ENCODE measurements at places on chromosomes 5 and 9. TPM values are rescaled to one million over a fixed set of nuclear protein-coding genes. Genes with fewer than 3 reads are reported as not detected.
A peak's percentile ranks its signal among the peaks of the same experiment; 100 is the strongest.

TMEM174 gene
- not detected for total RNA-seq

PCDHGA3 gene
- total RNA-seq: not detected

GDA gene
- not detected for total RNA-seq

HMMR gene
- total RNA-seq: 75.7 TPM

KIAA1191 gene
- 50.5 TPM for total RNA-seq

ADAM19 gene
- 309 TPM for total RNA-seq

ZFP2 gene
- total RNA-seq: 0.15 TPM

GRCh38 chr9:89815903-89816573 is 211.2 kb downstream of the GADD45G start:
- peaks cover 31% of the 10 kb centered on the region for H3K27me3 ChIP-seq
- peaks cover 18% of the 10 kb centered on the region for H3K4me1 ChIP-seq
- H3K36me3 ChIP-seq: no peaks in the 10 kb centered on the region

- no peak overlapping the region for H3K27ac ChIP-seq
- no peak for DNase-seq
- H3K36me3 ChIP-seq: no peaks in the 10 kb centered on the region
These were observed 5.7 kb downstream of the EDIL3 start for GRCh38 chr5:84378961-84379360.

DNA sequence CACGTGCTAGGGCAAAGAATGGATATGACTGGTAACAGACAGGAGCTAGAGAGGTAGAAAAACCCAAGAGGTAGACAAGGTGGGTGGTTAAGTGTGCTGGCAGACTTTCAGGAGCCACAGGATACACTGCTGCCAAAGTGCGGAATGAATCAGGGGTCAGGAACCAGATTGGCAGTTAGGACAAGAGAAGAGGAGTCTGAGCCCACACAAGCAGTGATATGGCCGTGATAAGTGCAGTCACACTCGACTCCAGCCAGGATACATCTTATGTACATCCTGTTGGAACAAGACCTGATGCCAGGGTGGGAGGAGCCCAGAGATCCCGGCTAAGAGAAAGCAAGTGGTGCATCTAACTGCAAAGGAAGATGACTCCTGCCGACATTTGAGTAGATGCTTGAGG is 10.0 kb downstream of the SLIT3 start:
- H3K4me1 ChIP-seq: no peaks in the 10 kb centered on the region
- no peak overlapping the region for H3K27ac ChIP-seq
- DNase-seq: no peak
- H3K4me3 ChIP-seq: no peak overlapping the region
- no peaks in the 10 kb centered on the region for H3K36me3 ChIP-seq

DNA sequence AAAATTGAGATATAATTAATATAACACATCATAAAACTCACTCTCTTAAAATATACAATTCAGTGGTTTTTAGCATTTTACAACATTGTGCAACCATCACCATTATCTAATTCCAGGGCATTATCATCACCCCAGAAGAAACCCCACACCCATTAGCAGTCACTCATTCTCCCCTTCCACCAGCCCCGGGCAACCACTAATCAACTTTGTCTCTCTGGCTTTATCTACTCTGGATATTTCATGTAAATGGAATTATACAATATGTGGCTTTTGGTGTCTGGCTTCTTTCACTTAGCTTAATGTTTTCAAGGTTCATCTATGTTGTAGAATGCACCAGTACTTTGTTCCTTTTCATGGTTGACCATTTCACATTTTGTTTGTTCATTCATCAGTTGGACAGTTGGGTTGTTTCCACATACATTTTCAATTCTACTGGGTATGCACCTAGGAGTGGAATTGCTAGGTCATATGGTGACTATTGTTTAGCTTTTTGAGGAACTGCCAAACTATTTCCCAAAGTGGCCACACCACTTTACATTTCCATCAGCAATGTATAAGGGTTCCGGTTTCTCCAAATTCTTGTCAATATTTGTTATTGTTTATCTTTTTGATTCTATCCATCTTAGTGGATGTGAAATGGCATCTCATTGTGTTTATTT is 62.4 kb downstream of the MARCHF3 start:
- peaks cover 2% of the 10 kb centered on the region for H3K27me3 ChIP-seq
- H3K4me1 ChIP-seq: peaks cover 15% of the 10 kb centered on the region
- DNase-seq: no peak
- no peaks in the 10 kb centered on the region for H3K36me3 ChIP-seq
- H3K27ac ChIP-seq: no peak overlapping the region

- no peaks in the 10 kb centered on the region for H3K4me1 ChIP-seq
- DNase-seq: no peak
- H3K27me3 ChIP-seq: peaks cover 8% of the 10 kb centered on the region
- no peak overlapping the region for H3K27ac ChIP-seq
These were observed 118.1 kb upstream of the CCDC112 start for GRCh38 chr5:115414406-115415142.

DNA sequence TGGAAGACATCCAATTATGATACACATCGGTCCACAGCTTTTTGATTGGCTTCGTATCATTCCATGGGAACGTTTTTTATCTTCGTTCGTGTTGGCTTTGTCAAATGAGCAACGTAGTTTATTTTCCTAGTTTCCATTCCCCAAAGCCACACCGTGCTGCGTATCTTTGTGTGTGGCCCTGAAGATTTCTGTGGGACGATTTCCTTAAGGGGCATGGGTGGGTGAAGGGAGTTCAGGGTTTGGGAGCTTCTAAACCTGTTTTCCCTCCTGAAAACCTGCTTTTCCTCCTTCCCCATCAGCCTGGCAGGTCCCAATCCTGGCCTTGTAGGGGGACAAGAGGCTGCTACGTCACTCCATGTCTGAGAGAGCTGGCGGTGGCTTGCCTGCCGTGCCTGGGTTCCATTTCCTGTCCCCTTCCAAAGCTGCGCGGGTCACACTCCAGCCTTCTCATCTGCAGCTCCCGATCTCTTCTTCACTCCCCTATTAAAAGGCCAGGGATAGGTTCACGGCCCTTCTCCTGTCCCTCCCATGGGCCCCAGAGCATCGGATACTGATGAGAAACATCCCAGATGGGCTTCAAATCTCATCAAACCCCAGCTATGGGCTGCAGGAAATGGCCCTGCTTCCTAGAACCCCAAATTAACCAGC is 23.5 kb upstream of the ASS1 start:
- no peaks in the 10 kb centered on the region for H3K36me3 ChIP-seq
- H3K27ac ChIP-seq: no peak overlapping the region
- peaks cover 4% of the 10 kb centered on the region for H3K27me3 ChIP-seq
- DNase-seq: no peak
- no peak overlapping the region for H3K4me3 ChIP-seq

GRCh38 chr5:113172231-113172826 is 195.7 kb downstream of the DCP2 start:
- no peak for DNase-seq
- H3K27me3 ChIP-seq: no peaks in the 10 kb centered on the region

DNA sequence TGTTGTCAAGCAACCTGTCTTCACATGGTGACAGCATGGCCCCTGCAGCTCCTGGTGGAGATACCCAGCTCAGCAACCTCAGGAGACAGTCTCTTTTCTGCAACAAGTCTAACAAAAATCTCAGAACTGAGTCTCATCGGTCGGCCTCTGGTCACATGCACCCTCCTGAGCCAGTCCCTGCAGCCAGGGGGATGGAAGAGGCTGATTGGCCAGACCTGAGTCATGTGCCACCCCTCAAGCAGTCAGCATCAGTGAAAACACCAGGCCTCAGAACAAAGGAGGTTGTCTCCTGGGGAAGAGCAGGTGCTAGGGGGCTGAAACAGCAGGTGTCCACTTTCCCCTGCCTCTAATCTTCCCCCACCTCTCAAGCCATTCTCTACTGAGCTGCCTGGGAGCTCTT is 54.4 kb downstream of the SMIM23 start:
- no peak for DNase-seq
- no peak overlapping the region for H3K4me3 ChIP-seq
- H3K36me3 ChIP-seq: no peaks in the 10 kb centered on the region
- no peaks in the 10 kb centered on the region for H3K4me1 ChIP-seq
- H3K27ac ChIP-seq: no peak overlapping the region
- H3K27me3 ChIP-seq: no peaks in the 10 kb centered on the region

DNA sequence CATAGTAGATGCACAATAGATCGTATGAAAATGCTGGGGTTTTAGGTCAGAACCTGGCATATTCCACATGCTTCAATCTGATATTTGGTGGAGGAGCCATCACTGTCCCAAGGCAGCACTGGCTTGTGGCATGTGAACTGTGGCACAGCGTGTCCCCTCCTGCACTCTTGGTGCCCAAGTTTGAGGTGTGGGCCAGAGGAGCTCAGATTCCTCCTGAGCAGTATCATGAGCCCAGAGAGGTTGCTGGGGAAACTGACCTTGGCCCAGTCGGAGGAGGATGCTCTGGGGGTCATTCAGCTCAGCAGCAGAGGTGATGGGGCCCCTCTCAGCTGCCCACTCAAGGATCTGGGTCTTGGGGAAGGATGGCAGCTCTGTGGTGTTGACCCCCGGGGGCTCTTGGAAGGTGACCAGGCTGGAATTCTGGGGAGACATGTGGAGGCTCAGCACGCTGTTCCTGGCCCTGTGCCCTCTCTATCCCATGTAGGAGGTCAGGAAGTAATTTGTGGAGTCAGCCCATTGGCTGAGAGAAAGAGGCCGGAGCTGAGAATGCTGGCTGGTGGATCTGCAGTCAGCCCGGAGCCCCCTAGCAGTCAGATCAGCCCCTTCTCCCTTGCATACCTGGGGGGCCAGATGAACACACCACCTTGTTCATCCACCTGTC is 23.7 kb downstream of the FPGS start:
- H3K4me1 ChIP-seq: no peaks in the 10 kb centered on the region
- no peak for DNase-seq
- no peaks in the 10 kb centered on the region for H3K27me3 ChIP-seq
- H3K27ac ChIP-seq: no peak overlapping the region

- H3K4me3 ChIP-seq: peak overlapping the region; percentile 62
- H3K36me3 ChIP-seq: no peaks in the 10 kb centered on the region
- H3K27me3 ChIP-seq: peaks cover 14% of the 10 kb centered on the region
- DNase-seq: peak; percentile 92
- peak overlapping the region; percentile 56 for H3K27ac ChIP-seq
- peaks cover 39% of the 10 kb centered on the region for H3K4me1 ChIP-seq
These were observed 160.3 kb downstream of the C9orf50 start for GRCh38 chr9:129460323-129461261.

- H3K4me3 ChIP-seq: peak overlapping the region; percentile 57
- DNase-seq: peak; percentile 56
- no peaks in the 10 kb centered on the region for H3K27me3 ChIP-seq
- H3K4me1 ChIP-seq: peaks cover 60% of the 10 kb centered on the region
These were observed 63.9 kb downstream of the C9orf152 start for GRCh38 chr9:110143950-110144545.

- peaks cover 1% of the 10 kb centered on the region for H3K4me1 ChIP-seq
- H3K27me3 ChIP-seq: no peaks in the 10 kb centered on the region
- H3K4me3 ChIP-seq: no peak overlapping the region
- H3K27ac ChIP-seq: no peak overlapping the region
- no peaks in the 10 kb centered on the region for H3K36me3 ChIP-seq
- no peak for DNase-seq
These were observed 116.3 kb downstream of the PTTG1 start for GRCh38 chr5:160537940-160538339.

DNA sequence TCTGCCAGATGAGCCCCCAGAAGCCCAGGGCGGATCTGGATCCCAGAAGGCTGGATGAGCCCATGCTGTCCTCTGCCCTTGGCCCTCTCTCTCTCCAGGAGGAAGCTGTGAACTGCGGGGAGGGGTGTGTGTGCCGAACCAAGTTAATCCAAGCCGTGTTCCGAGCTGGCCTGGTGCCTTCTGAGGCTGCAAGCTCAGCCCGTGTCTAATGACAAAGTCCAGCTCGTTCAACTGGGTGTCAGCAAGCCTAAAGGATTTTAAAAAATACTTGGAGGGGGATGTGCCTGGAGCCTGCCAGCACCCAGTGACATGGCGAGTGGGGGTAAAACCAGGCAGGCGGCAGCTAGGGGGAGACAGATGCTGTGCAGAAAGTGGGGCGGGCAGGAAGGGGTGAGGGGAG is 8.0 kb downstream of the STC2 start:
- H3K36me3 ChIP-seq: peaks cover 68% of the 10 kb centered on the region
- H3K27me3 ChIP-seq: peaks cover 7% of the 10 kb centered on the region

GRCh38 chr5:50855001-50855400 is 188.6 kb downstream of the PARP8 start:
- DNase-seq: no peak
- peaks cover 14% of the 10 kb centered on the region for H3K4me1 ChIP-seq
- no peaks in the 10 kb centered on the region for H3K36me3 ChIP-seq
- no peak overlapping the region for H3K4me3 ChIP-seq

GRCh38 chr9:84929068-84929467 is 259.5 kb downstream of the NTRK2 start:
- no peaks in the 10 kb centered on the region for H3K36me3 ChIP-seq
- no peak for DNase-seq
- no peaks in the 10 kb centered on the region for H3K4me1 ChIP-seq
- H3K27me3 ChIP-seq: no peaks in the 10 kb centered on the region

GRCh38 chr9:35313460-35313859 is 151.7 kb downstream of the UNC13B start:
- H3K4me3 ChIP-seq: no peak overlapping the region
- H3K27me3 ChIP-seq: peaks cover 7% of the 10 kb centered on the region
- H3K36me3 ChIP-seq: no peaks in the 10 kb centered on the region
- H3K27ac ChIP-seq: no peak overlapping the region

- H3K4me3 ChIP-seq: no peak overlapping the region
- H3K27ac ChIP-seq: no peak overlapping the region
- DNase-seq: no peak
- no peaks in the 10 kb centered on the region for H3K4me1 ChIP-seq
- H3K27me3 ChIP-seq: peaks cover 21% of the 10 kb centered on the region
These were observed 25.1 kb upstream of the SHB start for GRCh38 chr9:38094165-38094564.

GRCh38 chr5:53613536-53613935 is 53.1 kb downstream of the NDUFS4 start:
- peaks cover 7% of the 10 kb centered on the region for H3K36me3 ChIP-seq
- no peaks in the 10 kb centered on the region for H3K27me3 ChIP-seq
- H3K4me3 ChIP-seq: no peak overlapping the region
- DNase-seq: no peak
- no peak overlapping the region for H3K27ac ChIP-seq
